Fibroblast of skin of back (primary cell): ENCODE measurements at places on chromosomes 2 and 18.
A peak's percentile ranks its signal among the peaks of the same experiment; 100 is the strongest.

GRCh38 chr2:134269972-134270735 lies 16.3 kb downstream of the MGAT5 start:
- DNase-seq: peak; percentile 39

DNA sequence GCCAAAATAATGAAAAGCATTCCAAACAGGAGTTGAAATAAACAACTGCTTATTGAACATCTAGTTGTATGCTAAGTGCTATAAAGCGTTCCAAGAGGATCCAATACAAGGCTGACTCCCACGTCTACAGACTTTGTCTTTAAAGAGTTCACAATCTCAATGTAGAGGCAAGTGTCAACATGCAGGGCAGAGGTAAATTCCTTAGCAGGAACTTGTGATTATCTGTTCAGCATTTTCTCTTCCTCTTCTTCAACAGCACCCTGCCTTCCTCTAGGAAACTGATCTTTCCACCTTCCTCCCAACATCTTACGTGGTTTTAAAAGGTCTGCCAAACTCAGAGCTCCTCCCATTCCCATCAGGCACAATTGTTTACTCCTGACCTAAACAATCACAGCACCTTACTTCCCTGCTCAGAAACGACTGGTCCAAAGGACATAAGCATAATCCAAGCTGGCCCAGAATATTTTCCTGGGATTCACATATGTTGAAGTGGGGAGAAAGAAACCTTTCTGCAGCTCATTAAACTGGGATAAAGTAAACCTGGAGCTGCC lies 83.9 kb downstream of the ITSN2 start:
- DNase-seq: no peak

GRCh38 chr18:41761333-41762018 lies 193.6 kb upstream of the PIK3C3 start:
- DNase-seq: peak; percentile 83

- DNase-seq: peak; percentile 15
These were observed 269.3 kb upstream of the RAB12 start for GRCh38 chr18:8339952-8340351.

GRCh38 chr2:9673914-9674481 lies 43.2 kb upstream of the YWHAQ start:
- no peak for DNase-seq
